ENCODE measurements at places on chromosomes 5 and 9. TPM values are rescaled to one million over a fixed set of nuclear protein-coding genes. Genes with fewer than 3 reads are reported as not detected.

- DNase-seq = no peak
Observed at GRCh38 chr9:16682273-16682672, 188.2 kb downstream of the BNC2 start.

GRCh38 chr9:128886211-128886891 is 4.4 kb downstream of the LRRC8A start:
- DNase-seq = no peak

SH3RF2 gene
- 166 TPM for total RNA-seq

CAVIN4 gene
- 88.7 TPM for total RNA-seq

AFAP1L1 gene
- total RNA-seq = 46.5 TPM

DNA sequence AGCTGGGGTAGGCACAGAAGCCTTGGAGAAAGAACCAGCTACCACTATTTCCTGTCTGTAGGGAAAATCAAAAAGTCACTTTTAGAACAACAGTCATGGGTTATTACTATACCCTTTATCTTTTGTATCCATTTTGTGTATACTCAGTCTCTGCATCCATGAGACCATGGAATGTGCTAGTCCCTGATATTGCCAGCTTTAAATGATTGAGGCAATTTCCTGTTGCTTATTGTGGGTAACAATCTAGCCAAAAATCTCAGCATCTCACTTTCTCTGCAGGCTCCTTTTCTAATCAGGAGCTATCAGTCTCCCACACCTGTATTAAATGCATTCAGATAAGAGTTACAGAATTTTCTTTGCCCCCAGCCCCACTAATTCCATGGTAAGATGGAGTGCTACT is 968 bp upstream of the KDM3B start:
- no peak for DNase-seq

DNA sequence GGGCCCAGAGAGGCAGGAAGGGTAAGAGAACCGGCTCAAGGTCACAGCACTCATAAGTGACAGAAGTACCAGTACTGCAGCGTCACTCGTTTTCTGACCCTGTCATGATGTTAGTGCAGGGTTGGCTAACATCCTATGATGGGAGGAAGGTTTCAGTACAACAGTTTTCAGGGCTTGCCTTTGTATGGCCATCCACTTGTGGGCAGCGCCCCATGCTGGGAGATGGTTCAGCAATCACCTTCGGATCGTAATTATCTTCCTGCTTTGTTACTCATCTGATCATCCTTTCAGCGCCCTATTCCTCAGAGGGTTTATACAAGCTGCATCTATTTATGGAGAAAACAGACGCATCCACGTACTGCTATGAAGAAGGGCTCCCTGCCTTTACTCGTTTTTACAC is 2.4 kb downstream of the MAP1B start:
- no peak for DNase-seq

DNA sequence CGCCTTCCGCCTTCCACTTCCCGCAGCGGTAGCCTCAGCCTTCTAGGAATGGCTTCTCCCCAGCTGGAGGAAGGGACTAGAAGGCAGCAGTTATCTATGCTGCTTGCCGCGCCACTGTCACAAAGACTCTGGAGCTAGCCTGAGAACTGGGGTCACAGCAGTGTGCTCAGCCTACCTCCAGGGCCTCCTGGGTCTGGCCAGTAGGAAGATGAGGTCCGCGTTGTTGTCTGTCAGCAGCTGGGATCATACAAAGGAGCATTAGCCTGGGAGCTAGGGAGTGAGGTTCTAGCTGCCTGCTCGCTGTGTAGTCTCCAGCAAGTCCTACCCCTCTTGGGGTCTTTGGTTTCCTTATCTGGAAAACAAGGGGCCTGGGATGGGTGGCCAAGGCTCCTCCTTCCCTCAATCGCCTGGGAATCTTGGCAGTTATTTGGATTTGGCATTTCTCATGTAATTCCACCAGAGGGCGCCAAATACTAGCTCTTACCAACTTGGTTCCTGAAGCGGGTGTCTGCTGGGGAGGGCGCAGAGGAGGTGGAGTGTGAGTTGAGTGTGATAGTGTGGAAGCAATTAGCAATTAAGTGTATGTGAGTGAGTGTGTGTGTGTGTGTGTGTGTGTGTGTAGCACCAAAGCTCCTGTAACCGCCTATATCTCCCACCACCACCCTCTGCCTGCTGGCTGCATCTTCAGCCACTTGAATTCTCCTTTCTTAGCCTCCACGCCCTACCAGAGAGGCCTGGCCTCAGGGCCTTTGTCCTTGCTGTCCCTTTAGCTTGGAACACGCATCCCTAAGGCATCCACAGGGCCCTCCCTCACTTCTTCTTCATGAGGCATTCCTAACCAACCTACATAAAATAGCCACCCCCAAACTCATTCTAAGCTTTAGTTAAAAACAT is 97.1 kb downstream of the ENTREP1 start:
- DNase-seq = peak; percentile 57

NCS1 gene
- 9.4 TPM for total RNA-seq

DNA sequence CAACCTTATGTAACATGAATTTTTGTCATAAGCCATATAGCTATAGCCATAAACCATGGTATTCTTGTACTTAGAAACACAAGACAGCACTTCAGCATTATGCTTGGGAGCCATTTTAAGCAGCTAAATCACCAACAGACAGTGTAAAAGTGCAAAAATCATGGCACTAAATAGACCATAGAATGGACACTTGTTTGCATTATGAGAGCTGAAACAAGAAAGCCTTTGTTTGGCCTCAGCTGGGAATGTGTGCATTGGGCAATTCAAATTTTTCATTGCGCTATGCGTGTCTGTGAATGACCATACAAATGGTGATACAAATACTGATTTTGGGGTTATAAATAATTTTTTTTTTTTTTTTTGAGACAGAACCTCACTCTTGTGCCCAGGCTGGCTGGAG is 23.7 kb downstream of the KDM4C start:
- DNase-seq = no peak

PCDHA13 gene
- total RNA-seq = not detected

All from heart left ventricle (tissue), 16 donors.